Tongue (tissue), 3 donors: ENCODE measurements at places on chromosomes 16 and 17.

DNA sequence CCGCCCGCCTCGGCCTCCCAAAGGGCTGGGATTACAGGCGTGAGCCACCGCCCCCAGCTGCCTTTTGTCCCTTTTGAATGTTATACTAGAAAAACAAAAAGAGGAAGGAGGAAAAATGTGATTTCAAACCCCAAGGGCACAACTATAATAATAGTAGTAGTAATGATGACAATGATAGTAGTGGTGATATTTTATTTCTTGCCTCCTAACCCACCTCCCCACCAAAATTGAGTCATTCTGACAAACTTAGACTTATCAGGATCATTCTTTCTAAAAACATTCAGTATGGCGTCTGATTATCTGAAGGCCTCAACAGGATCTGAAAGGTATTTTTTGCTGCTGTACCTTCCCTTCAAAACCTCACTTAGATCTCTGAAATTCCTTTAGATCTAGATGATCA, 13.6 kb downstream of the GPATCH8 start:
- DNase-seq, result no peak

- DNase-seq, result peak; percentile 62
Measured at GRCh38 chr16:83253521-83253920, 554.3 kb upstream of the HSBP1 start.

- DNase-seq, result no peak
Measured at GRCh38 chr17:82171750-82172375, 40.8 kb downstream of the CCDC57 start.

DNA sequence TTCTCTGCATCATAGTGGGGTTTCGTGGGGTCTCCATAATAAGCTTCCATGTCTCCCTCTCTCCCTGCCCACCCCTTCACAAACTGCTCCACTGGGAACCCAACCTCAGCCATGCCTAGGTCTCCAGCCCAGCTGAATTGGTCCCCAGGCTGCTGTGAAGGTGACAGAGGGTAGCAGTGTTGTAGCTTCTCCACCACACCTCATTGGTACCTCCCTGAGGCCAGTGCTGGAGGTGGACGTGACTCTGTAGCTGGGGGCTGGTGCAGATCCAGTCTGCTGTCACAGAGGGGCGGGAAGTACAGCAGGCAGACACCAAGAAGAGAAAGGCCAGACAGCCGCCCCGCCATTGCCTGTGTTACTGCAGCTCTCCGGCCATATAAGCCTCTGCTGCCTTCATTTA, 82.1 kb downstream of the OR1D5 start:
- DNase-seq, result no peak

- DNase-seq, result no peak
Measured at GRCh38 chr17:19978209-19978802, 678 bp upstream of the AKAP10 start.

DNA sequence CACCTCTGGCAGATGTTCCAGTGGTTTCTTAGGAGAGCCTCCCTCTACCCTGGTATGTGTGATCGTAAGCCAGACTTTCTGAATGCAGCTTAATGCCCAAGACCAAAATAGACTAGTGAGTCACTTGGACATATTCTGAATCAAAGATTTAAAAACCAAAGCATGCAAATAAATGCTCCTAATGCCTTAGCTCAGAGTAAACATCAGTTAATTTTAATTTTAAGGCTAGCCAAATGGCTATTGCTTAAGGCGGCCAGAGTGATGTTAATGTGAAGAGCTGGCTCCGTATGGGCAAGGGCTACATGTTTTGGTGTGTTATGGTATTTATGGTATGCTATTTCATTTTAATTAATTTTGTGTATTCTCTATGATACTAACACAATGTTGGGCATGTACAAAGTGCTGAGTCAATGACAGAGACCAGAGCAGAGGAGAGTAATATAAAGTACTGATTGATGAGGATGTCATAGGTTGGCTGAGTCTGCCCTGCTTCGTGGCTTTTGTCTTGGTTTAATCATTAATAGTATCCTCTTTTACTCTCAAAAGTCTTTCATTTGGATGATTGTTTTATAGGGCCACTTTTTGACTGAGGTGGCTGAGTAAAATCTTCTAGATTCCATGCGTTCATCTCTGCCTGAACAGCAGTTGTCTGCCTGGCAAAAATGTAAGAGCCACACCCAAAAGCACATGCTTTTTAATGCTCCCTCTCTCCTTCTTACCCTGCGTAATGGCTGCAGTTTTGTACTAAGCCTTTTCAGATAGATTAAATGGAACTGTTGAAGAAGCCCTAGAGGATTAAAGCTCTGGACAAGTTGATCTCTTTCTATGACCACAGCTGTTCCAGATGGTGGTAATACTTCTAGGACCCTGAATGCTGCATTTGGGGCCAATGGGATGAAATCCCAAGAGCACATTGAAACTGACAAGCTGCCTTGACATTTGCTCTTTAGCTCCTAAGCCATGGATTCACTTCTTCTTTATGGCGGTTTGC, 59.6 kb downstream of the MAP2K6 start:
- peak; percentile 93 for DNase-seq

DNA sequence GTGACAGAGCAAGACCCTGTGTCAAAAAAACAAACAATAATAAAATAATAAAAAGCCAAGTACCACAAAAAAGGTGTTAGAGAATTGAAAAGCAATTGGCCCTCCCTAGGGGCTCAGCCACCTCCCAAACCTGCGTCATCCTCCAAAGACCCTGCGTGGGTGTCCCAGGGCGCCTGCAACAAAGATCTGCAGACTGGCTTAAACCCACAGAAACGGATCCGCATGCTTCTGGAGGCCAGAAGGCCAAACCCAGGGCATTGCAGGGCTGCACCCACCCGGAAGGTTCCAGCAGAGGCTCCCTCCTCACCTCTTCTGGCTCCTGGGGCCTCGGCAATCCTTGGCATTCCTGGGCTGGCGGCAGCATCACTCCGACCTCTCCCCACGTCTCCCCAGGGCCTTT, 1.5 kb downstream of the ENPP7 start:
- no peak for DNase-seq

- peak; percentile 15 for DNase-seq
Measured at GRCh38 chr17:76515274-76515949, 14.2 kb upstream of the RHBDF2 start.

- peak; percentile 72 for DNase-seq
Measured at GRCh38 chr16:84228256-84228838, 11.5 kb downstream of the KCNG4 start.

GRCh38 chr17:46929413-46929812, 6.5 kb downstream of the GOSR2 start:
- DNase-seq, result no peak

GRCh38 chr17:79079421-79080200, 5.0 kb downstream of the ENGASE start:
- no peak for DNase-seq

DNA sequence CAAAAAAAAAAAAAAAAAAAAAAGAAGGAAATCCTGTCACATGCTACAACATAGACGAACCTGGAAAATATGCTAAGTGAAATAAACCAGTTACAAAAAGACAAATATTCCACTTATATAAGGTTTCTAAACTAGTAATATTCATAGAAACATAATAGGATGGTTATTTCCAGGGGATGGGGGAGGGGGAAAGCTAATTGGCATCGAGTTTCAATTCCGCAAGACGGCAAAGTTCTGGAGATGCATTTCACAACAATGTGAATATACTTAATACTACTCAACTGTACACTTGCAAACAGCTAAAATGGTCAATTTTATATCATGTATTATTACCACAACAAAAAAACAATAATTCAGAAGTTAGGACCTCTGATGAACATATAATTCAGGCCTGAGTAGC, 37.9 kb upstream of the ABCA9 start:
- no peak for DNase-seq

DNA sequence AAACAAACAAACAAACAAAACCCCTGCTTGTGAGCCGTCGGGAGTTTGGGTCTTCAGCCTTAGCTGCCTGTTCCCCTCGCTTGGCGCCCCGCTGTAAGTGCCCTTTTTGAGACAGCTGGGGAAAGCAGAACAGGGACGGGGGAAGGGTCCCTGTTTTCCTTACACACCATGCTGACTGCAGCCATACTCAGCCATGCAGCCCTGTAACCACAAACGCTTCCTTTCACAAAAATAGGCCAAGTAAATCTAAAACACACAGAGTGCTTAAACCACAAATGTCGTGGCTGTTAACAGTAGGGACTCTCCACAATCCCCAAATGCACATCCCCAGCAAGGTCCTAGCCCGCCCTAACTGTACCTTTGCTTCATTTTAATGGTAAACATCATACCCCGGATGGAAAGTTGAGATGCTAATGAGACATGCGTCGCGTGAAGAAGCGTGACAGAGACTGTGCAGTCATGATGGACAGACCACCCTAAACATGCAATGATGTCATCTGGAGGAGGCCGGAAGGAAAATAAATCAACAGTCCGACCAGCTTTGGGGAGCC, 129.9 kb downstream of the MGAT5B start:
- no peak for DNase-seq

DNA sequence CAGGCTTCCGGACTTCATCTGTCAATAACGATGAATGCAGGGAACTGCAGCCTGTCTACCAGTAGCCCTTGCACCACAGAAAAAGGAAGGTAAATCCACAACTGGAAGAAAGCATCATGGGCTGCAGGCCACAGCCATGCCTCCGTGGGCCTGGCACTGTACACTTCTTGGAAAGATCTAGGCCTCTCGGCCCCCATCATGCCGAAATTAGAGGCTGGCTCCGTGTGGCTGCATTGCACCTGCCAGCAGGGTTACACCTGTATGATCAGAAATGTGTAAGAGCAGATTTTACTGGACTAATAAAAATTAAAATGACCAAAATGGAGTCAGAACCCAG, 52.2 kb downstream of the SDK2 start:
- no peak for DNase-seq

- no peak for DNase-seq
Measured at GRCh38 chr16:86363836-86364618, 146.3 kb upstream of the FOXF1 start.

DNA sequence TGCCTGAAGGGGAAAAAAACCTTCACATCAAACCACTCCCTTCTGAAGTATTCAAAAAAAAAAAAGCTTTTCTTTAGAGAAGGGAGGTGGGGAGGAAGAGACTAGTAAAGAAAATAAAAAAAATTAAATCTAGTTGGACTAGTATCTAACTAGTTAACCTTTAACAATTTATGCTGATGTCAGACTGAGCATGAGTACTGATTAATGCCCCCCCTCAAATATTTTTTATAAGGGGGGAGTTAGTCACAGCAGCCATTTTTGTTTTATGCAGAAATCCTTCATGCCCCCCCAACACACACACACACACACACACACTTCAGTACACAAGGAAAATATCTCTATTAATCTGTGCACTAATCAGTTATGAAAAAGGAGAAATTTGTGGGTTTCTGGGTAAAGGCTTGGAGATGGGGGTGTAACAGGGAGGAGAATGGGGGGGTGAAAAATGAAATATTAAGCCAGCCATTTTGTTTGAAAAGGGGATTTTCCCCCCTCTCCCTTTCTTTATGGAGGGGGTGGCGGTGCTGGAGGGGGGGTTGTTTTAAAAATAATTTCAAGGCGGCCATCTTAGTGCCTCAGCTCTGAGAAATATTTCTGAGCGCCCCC, 4.7 kb upstream of the CHD3 start:
- DNase-seq, result peak; percentile 65

- DNase-seq, result no peak
Measured at GRCh38 chr17:69418535-69418934, 4.0 kb downstream of the MAP2K6 start.

GRCh38 chr17:48611681-48612455, 1.1 kb upstream of the HOXB7 start:
- no peak for DNase-seq

DNA sequence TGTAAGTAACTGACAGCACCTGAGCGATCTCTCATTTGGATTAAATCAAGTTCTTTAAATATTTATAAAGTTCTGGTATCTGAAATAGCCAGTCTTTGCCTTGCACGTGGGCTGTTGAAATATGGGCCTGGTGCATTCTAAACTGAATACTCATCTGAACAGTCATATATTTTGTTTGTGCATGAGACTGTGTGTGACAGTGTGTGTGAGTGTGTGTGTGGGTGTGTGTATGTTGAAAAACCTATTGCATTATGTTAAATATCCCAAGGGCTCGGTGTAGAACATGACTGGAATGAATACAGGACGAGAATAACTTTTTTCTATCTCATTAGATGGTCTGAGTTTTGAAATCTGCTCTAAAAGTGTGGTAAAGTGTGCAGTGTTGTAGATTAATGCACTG, 82.4 kb upstream of the TOX3 start:
- DNase-seq, result peak; percentile 26

DNA sequence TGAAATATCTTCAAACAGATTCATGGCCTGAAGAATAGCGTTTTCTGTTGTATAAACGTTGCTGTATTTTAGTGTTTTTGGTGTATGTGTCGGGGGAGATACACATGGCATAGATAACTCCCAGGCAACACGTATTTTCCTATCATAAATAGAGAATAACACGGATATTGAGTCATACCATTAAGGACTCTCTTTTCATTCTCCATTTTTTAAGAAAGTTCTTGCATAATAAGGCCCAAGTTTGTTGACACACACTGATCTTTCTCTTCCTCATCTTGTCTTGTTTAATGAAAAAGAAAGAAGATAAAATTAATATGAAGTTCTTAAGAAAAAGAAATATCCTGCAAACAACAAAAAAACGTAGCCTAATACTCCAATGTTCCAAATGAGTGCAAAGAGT, 13.4 kb downstream of the ABCA8 start:
- no peak for DNase-seq

GRCh38 chr17:66885417-66885816, 50.5 kb downstream of the CACNG5 start:
- DNase-seq, result peak; percentile 70

- no peak for DNase-seq
Measured at GRCh38 chr17:46733837-46734475, 84.5 kb downstream of the WNT3 start.

GRCh38 chr16:65118871-65119270, 3.0 kb downstream of the CDH11 start:
- peak; percentile 47 for DNase-seq

GRCh38 chr17:71937914-71938313, 182.9 kb upstream of the SOX9 start:
- no peak for DNase-seq

DNA sequence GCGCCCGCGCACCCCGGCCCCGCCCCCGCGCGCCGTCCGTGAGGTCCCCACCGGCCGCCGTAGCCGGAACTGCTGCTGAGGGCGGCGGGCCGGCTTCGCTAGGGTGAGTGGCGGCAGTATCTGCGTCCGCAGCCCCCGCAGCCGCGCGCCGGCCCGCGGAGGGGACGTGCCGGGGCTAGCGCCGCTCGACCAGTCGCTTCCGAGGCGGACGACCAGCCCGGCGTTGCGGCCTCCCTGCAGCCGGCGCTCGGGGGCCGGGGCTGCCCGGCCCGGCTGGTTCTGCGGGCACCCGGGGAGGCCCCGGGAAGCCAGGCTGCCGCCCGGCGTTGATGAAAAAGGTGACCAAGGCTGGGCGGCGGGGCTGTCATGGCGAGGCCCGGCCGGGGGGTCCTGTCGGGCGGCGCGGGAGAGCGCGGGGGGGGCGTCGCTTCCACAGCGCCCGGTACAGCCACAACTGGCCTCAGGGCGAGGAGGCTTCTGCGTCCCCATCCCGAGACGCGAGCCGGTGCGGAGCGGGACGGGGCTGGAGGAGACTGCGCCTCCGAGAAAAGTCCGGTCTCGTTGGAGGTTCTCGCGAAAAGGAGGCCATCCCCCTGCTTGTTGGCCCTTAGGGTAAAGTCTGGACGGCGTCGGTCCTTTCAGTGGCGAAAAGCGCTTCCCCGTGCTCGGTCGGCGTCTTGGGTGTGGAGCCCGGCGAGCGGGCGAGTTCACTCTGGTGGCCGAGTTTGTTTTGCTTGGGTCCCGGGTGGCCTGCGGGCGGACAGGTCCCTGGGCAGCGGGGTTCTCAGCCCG, at the start of gene CRAMP1:
CRAMP1 (plus strand) TSS at position 41 of the 792 bp plus-strand sequence. CDS start 2,280 bp downstream, outside the sequence.
- no peak for DNase-seq
